ENCODE measurements at places on chromosomes 7 and 10.

GRCh38 chr10:49396666-49396999 lies 744 bp upstream of the DRGX start:
- no peak for DNase-seq

DNA sequence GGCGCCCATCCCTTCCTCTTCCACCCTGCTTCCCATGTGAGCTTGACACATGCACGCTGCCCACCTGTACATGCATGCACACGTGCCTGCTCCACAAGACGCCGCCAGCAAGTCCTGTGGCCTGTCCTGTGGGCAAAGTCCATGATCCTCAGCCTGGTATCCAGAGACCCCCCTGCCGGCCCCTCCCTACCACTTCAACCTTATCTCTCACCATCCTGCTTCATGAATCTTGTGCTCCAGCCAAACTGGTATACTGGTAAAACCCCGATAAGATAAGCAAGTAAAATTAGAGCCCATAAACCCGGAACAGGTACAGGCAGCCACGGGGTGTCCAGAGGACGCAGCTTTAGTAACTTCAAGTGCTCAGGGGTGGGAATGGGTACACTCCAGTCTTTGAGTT lies 11.8 kb upstream of the TBXAS1 start:
- DNase-seq, result no peak

GRCh38 chr7:142455392-142455791 lies 197.5 kb upstream of the PRSS58 start:
- DNase-seq, result no peak

DNA sequence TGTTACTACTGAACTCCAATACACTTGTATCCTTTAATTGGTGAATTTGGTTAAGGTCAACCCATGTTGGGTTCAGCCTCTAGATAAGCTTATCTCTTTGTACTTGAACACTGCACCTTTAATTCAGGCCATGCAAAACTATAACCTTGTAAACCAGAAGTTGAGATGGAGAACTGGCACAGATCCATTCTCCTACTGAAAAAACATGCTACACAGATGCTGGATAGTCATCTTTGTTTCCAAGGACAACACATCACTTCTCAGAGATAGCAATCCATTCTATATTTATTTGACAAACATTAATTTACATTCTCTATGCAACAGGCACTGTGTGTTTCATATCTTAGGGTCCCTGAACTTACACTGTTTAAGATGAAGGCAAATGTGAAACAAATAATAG lies 2.9 kb upstream of the CDK14 start:
- no peak for DNase-seq
